ENCODE measurements at places on chromosomes 13 and 19. TPM values are rescaled to one million over a fixed set of nuclear protein-coding genes. Genes with fewer than 3 reads are reported as not detected.

- DNase-seq, result no peak
Measured at GRCh38 chr13:106498158-106498557, 37.3 kb downstream of the EFNB2 start.

DNA sequence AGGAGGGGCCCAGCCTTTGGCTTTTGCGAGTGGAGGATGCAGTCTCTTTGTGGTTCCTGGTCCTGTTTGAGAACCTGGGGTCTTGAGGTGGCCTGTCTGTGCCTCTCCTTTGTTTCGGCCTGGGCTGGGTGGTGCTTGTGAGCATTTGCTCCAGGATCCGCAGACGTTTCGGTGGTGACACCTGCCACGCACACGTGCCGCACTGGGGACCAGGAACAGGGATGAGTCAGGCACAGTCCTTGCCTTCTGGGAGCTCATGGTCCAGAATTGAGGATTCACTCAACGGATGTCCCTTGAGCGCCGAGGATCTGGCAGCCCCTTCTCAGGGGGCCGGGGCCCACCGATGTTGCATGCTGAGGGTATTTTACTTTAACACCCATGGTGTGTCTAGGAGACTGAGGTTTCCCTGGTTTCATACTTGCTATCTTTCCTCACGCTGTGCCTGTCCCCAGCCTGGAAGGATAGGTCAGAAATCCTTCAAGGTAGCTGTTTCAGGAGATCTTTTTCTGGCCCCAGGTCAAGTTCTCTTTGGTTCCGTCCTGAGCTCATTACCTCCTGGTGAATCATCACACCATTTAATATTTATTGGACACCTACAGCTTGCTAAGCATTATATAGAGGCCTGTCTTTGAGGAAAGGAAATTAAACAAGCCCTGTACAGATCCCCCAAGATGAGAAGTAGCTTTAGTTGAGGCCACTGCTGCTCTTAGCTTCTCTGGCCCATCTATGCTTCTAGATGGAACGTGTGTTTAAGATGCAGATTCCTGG, 5.1 kb downstream of the HDGFL2 start:
- DNase-seq, result no peak

GRCh38 chr13:102710261-102710679, 15.4 kb upstream of the METTL21C start:
- DNase-seq, result no peak

GRCh38 chr19:19062454-19063182, 1.2 kb upstream of the SLC25A42 start:
- peak; percentile 88 for DNase-seq

DNA sequence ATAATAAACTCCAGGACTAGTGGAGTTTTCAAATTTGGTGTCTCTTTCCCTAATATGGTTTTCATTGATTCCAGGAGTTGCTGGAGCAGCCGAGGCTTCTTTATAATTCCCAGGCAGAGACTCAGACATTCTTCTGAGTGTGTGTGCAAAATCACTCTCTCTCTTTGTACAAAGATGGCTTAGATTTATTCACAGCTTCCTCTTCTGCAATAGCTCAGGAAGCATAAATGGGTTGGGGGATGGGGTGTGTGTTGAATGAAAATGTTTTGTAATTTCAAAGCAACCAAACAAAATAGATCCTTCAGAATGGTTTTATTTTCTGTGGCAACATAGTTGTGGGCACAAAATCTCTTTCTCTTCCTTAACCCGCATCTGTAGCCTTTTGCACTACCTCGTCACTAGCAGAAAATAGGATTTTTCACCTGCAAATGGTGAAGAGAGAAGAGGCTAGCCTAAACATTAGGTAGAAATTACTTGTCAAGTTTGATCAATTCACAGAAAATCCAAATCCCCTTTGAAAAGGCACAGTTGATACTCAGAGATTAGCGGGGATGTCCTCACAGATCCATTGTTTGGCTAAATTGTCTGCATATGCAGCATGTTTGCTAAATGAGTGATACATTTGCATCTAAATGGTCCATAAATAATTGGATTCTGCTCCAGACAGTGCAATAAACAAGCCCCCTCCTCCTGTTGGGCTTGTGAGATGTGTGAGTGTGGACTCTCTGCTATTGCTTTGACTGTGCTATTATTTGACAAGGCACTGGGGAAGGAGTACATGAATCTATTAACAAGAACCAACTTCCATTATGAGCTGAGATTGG, 66.7 kb downstream of the CBY2 start:
- DNase-seq, result no peak

- DNase-seq, result no peak
Measured at GRCh38 chr19:46980761-46981160, 38.9 kb upstream of the NPAS1 start.

DNA sequence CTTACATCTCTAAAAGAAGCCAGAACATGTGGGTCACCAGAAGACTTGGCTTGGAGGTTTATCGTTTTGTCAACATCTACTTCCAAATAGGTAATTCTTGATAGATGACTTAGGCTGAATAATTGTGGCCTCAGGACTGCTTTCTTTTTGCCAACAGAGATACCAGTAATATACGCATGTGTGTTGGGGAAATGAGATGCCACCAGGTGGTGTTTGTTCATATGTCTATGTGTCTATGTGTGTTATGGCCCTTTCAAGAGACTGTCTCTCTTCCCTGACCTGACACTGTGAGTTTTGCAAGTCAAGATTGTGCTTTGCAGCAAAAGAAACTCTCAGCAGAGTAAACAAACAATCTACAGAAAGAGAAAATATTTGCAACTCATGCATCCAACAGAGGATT, 31.6 kb upstream of the METTL21C start:
- DNase-seq, result no peak

- peak; percentile 62 for DNase-seq
Measured at GRCh38 chr19:9586764-9587163, 2.5 kb upstream of the ZNF121 start.

- peak; percentile 79 for DNase-seq
Measured at GRCh38 chr19:3369337-3370213, 3.2 kb downstream of the NFIC start.

GRCh38 chr19:5225486-5226345, 114.9 kb downstream of the PTPRS start:
- no peak for DNase-seq

DNA sequence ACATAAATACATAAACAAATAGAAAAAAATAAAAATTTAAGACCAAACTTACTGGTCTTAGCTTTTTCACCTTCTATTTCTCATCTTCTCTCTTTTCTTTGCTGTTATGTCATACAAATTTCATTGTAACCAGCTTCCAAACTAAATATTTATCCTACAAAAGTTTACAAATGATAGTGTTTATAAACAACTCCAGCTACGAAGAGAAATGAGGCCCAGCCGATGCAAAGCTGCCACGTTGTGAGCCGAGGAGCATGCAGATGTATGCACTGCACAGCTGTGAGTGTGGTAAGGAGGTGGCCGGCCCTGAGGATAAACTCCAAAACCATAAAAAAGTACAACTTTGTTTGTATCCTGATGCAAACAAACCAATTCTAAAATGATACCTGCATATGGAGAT, 642.4 kb upstream of the SGCG start:
- DNase-seq, result no peak

- DNase-seq, result no peak
Measured at GRCh38 chr13:32247887-32248286, 67.3 kb downstream of the ZAR1L start.

- no peak for DNase-seq
Measured at GRCh38 chr13:76597868-76598267, 288.3 kb downstream of the KCTD12 start.

- DNase-seq, result no peak
Measured at GRCh38 chr19:6828698-6829633, 56.5 kb downstream of the VAV1 start.

DNA sequence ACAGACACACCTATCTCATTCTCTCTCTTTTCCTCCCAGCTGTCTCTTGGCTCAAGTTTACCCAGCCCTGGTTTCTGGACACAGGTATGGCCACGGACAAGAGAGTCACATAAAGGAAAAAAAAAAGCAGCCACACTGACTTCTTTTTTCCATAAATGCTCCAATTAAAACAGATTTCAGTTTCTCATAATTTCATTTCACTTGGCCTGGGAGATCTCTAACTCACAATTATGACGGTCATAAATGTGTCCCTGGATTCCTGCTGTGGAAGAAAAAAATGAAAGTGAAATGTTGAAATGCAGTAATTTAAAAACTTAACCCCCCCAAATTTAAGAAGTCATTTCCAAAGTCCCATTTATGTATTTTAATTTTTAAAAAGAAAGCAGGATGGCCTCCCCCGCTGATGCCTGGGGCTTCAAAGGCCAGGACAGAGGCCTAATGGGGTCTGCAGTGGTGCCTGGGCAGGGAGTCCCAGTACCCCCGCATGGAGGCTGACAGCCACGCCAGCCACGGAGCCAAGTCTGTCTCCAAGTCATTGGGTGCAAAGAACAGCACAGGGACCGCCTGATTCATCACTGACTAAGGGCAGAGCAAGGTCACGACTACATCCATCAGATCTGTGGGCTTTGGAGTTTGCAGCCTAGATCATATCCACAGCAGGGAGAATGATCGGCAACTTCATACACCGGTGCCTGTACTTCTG, 79.7 kb downstream of the TSHZ3 start:
- no peak for DNase-seq

- DNase-seq, result no peak
Measured at GRCh38 chr13:66462187-66462586, 767.9 kb downstream of the PCDH9 start.

DNA sequence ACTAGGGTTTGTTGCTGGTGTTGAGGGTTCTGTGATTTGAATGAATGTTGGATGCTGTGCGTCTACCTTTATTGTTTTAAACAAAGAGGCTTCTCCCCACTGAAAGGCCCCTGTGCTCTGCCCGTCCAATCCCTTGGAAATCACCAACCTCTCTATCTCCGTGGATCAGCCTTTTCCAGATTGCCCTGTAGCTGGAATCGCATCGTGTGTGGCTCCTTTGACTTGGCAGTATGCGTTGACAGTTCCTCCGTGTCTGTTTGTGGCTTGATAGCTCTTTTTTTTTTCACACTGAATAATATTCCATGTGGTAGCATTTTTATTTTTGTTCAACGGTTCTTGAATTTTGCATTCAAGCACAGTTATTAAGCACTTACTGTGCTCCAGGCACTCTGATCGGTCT, 23.2 kb downstream of the UBXN6 start:
- no peak for DNase-seq

DNA sequence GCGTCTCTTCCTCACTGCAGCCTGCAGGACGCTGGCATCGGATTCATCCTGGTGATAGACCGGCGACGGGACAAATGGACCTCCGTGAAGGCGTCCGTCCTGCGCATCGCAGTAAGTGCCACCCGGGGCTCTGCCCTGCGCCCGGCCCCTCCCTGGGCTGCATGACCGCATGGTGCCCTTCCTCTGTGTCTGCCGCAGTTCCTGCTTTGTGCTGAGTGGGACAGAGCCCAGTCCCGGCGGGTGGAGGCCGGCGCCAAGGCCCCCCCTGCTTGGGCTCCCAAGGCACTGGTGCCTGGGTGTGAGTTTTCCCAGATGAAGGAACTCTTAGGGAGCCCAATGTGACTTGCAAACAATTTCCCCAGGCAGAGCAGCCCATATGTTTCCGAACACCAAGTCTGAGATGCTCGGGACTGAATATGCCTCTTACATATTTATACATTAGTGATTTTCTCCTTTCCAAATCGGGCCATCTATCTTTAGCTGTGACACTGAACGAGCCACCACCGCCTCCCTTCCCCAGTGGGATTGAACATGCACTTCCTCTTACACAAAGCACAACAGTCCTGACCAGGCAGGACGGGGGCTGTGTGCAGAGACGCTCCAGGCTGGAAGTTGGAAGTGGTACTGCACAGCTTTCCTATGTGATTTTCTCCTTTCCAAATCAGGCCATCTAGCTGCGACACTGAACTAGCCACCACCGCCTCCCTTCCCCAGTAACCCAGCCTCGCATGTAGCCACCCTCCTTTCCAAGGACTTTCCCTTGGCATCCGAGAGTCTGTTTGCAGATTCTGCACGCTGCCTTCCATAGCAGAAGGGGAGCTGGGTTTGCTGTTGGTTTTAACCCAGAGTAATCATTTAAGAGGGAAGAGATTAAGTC, 60.1 kb upstream of the F7 start:
- peak; percentile 26 for DNase-seq

DNA sequence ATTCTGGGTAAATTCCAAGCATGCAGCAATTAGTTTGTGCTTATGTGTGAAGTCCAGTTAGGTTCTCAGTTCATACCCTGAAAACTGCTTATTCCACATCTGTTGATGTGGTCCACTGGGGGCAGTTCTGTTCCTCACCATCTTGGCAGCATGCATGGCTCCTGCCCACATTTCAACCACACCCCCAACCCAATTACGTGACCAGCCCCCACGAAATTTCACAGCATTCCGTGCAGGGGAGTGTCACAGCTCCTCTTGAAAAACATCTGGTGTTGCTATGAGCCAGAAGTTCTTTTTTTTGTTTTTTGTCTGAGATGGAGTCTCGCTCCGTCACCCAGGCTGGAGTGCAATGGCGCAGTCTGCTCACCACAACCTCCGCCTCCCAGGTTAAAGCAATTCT, 9.1 kb upstream of the ERVK3-1 start:
- no peak for DNase-seq

DNA sequence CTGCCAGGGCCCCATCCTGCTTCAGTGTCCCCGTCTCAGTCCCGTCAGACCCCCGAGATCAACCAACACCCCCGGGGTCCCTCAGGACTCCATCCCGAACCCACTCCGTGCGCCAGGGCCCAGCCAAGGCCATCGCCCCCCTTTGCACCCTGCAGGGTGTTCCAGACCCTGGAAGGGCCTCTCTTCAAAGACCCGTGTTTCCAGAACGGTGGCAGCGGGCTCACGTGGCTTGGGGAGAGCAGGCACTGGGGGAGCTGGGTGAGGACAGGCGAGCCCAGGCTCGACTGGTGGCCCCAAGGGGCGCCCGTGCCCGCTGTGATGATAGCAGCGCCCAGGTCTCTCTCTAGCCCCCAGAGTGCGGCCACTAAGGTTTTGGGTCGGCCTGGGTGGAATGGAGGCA, 1.4 kb downstream of the KASH5 start:
- DNase-seq, result no peak

- no peak for DNase-seq
Measured at GRCh38 chr13:111541752-111542529, 221.5 kb downstream of the TEX29 start.

DNA sequence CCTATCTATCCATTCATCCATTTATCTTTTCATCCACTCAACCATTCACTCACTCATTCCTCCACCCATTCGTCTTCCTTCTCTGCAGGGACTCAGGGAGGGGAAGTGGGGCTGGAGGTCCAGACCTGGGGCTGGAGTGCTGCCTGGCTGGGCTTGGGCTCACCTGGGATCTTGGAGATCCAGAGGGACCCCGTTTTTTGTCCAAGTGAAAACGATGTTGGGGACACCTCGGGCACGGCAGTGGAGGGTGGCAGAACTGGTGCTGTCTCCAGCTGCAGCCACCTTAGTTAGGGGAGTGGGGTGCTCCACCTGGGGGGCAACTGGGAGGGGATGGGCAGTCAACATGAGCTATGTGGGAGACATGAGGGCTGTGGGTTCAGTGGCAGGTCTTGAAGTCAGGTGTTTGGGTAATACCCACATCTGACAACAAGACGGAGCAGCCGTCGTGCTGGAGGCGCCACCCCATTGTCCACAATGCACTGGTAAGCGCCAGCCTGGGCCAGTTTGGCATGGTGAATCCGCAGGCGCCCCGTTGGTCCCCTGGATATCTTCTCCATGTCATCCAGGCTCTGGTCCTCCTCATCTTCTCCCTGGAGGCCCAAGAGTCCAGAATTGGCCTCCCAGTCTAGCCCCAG, 10.2 kb downstream of the NPHS1 start:
- no peak for DNase-seq

GRCh38 chr19:58277748-58278540, 811 bp upstream of the ZNF8 start:
- DNase-seq, result no peak

The ZNF350 gene
- total RNA-seq, result 6.8 TPM

The HAUS8 gene
- 3.3 TPM for total RNA-seq

The GPR4 gene
- total RNA-seq, result not detected

The TGFBR3L gene
- total RNA-seq, result 0.21 TPM

The ZNF677 gene
- total RNA-seq, result 5.8 TPM

The C1QTNF9 gene
- total RNA-seq, result not detected

The GFY gene
- not detected for total RNA-seq
